ENCODE measurements at places on chromosomes 16 and 17.
A peak's percentile ranks its signal among the peaks of the same experiment; 100 is the strongest.

GRCh38 chr17:74872313-74873036 is at the start of gene FDXR:
Gene FDXR, minus strand, starts transcription at chr17:74872994. Its CDS starts 50 bp downstream, at chr17:74872944.
- no peak for DNase-seq

- DNase-seq = no peak
These were observed 787.4 kb downstream of the KCNJ2 start for GRCh38 chr17:70956726-70957125.

- DNase-seq = no peak
These were observed 2.8 kb upstream of the MATCAP1 start for GRCh38 chr16:67186550-67186950.

GRCh38 chr17:21249920-21250703 is 3.1 kb downstream of the NATD1 start:
- DNase-seq = no peak

GRCh38 chr16:10685709-10686108 is 9.0 kb downstream of the TEKT5 start:
- DNase-seq = no peak

GRCh38 chr16:48434653-48435317 is 49.6 kb upstream of the SIAH1 start:
- no peak for DNase-seq

DNA sequence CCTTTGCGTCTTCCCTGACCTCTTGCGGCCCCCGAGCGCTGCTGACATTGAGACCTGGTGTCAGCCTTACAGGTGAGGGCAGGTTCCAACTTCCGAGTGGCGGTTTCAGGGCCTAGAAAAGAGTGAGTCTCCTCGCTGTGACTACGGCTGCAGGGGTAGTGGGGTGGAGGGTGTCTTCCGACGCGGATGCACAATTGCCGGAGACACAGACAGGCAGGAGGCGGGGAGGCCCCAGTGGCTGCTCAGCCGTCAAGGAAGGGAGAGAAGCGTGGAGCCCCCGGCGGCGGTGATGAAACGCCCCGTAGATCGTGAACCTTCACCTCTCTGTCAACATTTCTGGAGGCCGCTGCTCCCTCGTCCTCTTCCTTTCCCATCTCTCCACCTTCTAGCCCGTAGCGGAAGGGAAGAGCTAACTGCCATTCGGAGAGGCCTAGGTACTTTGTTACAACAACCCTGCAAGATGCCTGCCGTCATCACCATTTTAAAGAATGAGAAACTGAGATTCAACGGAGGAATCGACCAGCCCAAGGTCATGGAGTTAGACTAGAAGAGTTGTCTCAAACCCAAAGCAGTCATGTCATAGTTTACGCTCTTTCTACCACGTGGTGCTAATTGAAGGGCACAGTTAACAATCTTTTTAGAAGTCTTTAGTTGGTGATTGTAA is 485 bp downstream of the DNAJA3 start:
- DNase-seq = peak; percentile 39

DNA sequence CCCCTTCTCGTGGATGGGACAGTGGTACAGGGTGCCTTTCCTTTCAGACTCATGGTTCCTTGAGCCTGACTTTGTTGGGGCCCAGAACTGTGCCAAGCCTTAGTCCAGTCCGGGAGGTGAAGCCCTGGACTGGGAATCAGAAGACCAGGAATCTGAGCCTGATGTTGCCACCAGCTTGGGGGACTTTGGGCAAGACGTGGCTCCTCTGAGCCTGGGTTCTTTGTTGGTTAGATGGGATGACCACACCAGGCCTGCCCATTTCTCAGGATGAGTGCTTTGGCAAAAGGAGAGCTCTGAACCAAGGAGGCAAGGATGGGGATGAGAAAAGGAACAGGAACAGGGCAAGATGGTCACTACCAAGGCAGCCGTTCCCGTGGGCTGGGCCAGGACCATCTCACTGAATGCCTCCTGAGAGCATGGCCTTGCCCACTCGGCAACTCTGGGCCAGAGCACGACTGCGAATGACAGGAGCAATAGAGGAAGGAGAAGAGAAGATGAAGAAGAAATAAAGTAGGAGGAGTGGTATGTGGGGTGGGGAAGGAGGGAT is 32.5 kb downstream of the PITPNM3 start:
- no peak for DNase-seq

- DNase-seq = no peak
These were observed 359.6 kb downstream of the SNX29 start for GRCh38 chr16:12336141-12336540.

GRCh38 chr17:47844227-47844626 is 3.2 kb upstream of the SCRN2 start:
- no peak for DNase-seq

GRCh38 chr16:70419384-70420327 is 19.2 kb downstream of the ST3GAL2 start:
- no peak for DNase-seq

DNA sequence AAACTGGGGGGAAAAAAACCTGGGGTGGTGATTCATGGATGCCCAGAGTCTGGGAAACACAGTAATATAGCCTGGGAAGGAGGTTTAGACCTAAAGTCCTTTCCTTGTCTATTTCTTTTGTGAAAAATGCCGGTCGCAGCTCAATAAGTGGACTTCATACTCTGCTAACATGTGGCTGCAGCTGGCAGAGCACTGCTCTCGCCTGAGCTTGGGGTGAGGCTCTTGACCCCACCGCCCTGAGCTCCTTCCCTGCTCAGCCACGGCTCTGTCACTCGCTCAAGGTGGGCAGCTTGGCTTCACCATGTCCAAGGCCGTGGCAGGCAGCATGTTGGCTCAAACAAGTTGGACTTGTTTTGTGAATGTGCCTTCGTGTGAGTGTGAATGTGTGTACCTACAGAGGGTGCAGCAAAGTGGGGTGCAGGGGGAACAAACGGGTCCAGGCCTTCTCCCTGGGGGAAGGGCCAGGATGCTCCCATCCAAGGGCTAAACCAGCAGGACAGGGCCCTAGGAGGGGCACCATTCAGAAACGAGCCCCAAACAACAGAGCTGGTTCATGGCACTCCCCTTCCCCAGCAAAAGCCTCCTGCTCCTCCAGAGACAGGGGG is 4.9 kb downstream of the FA2H start:
- DNase-seq = no peak

- DNase-seq = no peak
These were observed 5.7 kb upstream of the HOXB2 start for GRCh38 chr17:48550502-48551213.

DNA sequence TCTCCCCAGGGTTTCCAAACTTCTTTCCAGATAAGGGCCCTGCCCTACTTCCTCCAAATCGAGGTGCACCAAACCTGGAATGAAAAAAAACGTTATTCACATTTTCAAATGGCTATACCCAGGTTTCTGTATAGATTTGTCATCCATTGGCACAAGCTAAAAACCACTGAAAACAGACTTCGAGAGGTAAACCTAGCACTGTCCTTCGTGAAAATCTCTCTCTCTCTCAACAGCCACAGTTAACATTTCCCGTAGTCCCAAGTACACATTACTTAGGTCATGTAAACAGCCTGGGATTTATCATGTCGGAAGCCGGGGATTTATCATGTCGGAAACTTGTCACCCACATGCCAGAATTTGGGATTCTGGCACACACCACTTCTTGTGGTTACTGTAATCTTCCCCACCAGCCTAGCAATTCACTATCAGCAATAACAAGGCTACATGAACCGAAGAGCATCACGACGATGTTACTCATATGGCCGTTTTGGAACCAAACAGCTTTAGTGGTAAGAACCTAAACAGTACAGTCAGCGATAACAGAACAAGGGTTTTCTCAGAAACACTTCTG is 1.2 kb downstream of the DDX5 start:
- no peak for DNase-seq

GRCh38 chr16:11167581-11167980 is 88.4 kb downstream of the SOCS1 start:
- DNase-seq = no peak

DNA sequence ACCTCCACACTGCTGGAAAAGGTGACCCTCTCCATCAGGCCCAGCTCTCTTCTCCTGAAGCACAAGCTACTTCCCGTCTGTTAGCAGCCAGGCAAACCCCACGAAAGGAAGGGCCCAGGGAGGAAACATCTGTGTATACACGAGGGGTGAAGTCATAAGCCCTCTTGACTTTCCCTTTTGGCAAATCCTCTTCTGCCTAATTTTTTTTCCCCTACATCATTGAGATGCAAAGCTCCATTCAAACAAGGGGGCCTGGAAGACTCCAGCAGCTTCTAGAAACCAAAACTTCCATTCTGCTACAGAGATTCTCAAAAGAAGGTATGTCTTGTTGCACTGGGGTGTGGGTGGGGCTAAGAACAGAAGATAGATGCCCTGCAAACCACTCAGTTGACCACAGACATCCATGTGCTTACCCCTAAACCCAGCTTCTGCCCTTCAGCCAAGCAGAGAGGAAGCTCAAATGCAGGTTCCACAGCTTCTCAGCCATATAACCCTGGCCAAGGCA is 145.6 kb upstream of the RCVRN start:
- DNase-seq = peak; percentile 48

- peak; percentile 86 for DNase-seq
These were observed 27.7 kb downstream of the SRL start for GRCh38 chr16:4214215-4214621.

DNA sequence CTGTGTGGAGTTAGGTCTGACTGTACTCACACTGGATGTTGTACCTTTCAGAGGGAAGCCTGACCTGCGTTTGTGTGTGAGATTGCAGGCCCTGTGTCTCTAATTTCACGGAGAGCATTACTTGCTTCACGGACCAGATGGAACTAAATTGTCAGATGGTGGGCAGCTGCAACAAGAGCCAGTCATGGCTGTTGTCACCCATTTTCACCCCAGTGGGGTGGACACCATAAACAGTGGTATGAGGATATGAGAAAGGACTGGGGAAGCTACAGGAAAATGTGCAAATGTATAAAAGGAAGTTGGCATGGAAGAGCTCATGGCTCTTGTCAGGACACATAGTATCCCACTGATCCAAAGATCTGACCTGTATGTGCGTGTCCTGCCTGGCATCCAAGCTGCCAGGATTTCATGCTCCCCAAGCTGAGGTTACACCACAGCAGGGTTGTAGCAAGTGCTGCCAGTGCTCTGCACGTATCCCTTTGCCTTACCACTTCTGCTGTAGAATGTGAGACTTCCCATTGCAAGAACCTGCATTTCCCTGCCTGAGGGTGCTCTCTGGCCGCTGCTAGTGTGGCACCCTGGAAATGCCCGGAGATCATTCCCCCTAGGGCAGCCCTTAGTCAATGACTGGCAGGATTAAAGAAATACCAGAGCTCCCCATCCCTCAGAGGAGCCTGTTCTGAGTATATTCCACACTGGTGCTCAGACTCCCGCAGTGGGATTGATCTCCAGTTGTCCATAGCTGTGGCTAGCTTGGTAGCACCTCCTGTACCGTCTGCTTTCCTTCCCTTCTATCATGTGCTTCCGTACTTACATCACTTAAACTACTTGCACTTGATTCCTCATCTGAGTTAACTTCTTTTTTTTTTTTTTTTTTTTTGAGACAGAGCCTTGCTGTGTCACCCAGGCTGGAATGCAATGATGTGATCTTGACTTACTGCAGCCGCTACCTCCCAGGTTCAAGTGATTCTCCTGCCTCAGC is 70.4 kb upstream of the TANC2 start:
- no peak for DNase-seq

- DNase-seq = peak; percentile 13
These were observed 111.7 kb upstream of the COX10 start for GRCh38 chr17:13957636-13958035.

DNA sequence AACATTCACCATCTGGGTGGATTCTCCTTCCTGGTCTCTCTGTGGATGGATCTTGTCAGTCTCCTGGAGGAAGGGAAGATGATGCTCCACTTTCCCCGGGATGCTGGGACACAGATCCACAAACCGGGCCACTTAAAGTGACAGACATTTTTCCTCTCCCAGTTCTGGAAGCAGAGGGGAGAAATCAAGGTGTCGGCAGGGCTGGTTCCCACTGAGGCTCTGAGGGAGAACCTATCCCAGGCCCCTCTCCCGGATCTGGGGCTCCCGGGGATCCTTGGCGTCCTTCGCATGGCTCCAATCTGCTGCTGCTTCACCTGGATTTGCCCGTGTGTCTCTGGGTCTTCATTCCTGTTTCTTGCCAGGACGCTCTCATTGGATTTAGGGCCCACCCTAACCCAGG is 263.1 kb upstream of the TNRC6C start:
- no peak for DNase-seq

DNA sequence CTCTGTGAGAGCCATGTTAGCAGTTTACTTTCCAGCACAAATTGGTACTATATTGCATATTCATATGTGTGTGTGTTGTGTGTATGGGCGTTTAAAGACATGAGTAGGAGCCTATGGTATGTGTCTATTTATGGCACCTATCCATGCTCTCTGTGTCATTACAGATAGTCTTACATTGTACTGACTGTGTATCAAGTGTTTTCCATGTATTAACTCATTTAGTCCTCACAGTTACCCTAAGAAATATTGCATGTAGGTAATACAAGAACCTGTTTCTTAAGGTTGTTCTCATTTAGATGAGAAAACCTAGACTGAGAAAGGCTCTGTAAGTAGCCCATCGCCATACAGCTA is 1.6 kb downstream of the ALG1 start:
- no peak for DNase-seq

DNA sequence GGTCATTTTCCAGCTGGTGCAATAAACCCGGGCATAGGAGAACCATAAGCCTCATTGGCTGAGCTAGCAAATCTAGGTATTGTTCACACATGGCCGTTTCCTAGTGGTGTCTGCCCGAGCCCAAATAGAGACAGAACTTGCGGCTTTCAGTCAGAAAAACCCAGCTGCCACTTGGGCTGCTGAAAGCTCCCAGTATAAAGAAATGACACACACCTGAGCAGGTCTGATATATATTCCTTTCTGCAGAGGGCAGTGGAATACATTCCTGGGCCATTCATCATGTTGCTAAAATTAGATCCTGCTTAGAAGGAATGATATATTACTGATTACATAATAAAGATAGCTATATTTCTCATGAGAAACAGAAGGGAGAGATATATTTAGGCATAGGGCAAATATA is 83.9 kb upstream of the IRX5 start:
- DNase-seq = no peak

GRCh38 chr17:72843591-72843990 is 248.9 kb downstream of the SLC39A11 start:
- no peak for DNase-seq

GRCh38 chr17:72208832-72209231 is 88.0 kb downstream of the SOX9 start:
- no peak for DNase-seq

DNA sequence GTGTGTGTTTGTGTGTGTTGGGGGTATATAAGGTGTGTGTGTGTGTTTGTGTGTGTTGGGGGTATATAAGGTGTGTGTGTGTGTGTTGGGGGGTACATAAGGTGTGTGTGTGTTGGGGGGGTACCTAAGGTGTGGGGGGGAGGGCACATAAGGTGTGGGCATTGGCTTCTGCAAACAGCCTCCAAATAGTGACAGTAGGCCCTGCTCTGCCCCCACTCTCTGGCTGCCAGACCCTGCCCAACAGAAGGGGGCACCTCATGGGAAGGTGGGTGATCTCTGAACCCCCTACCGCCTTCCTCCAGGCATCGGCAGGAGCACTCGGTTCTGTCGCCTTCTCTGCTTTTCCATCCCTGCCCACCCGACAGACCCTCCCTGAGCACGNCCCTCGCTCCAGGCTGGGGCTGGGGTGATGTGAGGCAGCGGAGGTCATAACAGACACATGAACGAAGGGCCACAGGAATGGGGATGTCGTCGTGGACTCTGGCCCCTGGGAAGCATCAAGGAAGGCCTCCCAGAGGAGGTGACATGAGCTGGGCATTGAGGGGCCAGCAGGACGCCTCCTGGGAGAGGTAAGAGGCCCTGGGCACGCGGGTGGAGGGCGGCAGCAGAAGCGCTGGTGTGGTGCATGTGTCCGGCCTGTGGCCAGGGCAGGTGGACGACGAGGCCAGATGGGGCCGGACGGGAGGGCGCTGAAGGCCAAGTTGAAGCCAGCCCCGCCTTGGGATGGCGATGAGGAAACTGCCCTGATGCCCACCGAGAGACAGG is 136.6 kb upstream of the RPH3AL start:
- DNase-seq = no peak

- peak; percentile 74 for DNase-seq
These were observed 276.5 kb downstream of the XYLT1 start for GRCh38 chr16:17194190-17194780.
